Right atrium auricular region (tissue), 2 donors: ENCODE measurements at places on chromosomes 6 and 20.

DNA sequence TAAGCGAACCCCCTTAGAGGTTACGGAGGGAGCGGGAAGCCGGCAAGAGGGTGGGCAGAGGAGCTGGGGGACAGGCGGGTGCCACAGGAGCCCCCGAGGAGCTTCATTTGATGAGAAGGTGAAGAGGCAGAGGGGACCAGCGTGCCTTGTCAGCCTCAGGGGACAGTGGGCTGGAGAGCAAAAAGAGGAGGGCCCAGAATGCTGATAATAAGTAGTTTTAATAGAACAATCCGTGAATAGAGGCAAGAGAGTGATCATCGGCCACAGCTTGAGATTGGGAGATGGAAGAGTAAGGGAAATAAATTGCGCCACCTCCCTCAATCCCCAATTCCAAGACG is 1.3 kb downstream of the COL19A1 start:
- DNase-seq: no peak

DNA sequence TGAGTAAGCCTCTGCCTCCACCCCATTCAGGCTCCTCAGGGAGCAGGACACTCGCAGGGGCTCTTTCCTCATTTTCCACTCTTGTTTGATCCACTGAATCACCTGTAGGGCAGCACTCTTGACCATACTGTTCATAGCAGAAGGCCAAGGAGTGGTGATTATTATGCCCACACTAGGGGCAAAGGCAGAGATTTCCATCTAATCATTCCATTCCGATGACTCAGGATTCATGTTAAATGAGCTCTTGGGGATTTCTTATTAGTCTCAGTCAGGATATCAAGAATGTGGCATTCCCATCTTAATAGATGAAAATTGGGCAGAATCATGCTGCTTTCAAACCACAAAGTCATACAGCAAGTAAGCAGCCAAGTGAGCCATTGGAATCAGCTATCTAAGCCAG is 101.9 kb upstream of the MOCS1 start:
- DNase-seq: no peak

GRCh38 chr20:4451487-4452081 is 270.1 kb upstream of the PRND start:
- DNase-seq: no peak

DNA sequence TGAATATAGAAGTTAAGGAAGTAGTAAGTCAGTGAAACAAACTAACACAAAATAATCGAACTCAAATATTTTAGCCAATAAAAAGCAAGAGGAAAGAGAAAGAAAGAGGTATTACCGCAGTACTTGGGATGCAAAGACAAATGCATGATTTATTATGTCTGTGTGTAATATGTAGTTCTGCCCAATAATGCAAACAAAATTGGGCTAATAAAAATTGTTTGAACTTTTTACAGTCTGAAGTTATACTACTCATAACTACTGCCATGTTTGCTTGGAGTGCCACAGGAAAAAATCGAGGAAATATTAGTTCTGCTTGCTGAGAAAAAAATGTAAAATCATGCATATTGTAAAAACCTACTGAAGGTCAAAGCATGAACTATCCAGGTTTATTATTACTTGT is 360.3 kb upstream of the KCNQ5 start:
- DNase-seq: no peak

DNA sequence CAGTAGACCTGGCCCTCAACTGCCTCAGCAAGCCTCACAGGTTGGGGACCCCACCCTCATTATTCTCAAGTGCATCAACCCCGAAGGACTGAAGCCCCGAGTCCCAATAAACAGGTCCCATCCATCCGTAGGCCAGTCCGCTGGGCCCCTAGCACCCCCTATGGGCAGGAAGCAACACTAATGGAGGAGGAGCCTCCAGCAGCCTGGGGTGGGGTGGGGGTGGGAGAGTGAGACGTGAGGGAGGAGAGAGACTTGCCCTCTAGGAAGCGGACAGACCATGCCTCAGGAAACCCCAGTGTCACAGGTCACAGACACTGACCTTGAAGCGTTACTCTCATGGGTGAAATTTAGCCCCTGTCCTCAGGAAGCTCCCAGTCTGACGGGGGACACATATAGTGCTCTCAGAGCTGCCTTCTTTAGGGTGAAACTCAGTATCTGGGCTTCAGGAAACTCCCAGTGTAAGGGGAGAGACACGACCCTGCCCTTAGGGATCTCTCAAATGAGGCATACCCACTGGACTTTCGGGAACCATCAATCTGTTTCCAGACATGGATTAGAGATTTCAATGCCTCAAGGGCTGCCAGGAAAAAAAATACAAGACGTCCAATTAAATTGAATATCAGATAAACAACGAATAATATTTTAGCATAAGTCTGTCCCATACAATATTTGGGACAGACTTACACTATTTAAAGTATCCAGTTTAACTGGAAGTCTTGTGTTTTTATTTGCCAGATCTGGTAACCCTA is 125.8 kb downstream of the MRPL14 start:
- DNase-seq: no peak

GRCh38 chr20:63447320-63447719 is 25.1 kb downstream of the KCNQ2 start:
- no peak for DNase-seq

- DNase-seq: no peak
These were observed 49.4 kb downstream of the DTD1 start for GRCh38 chr20:18637224-18637623.

GRCh38 chr6:161029195-161029809 is 37.7 kb downstream of the MAP3K4 start:
- DNase-seq: no peak
